Mucosa of gallbladder (tissue), 1 donor: ENCODE measurements at places on chromosomes 5 and 9. TPM values are rescaled to one million over a fixed set of nuclear protein-coding genes. Genes with fewer than 3 reads are reported as not detected.
A peak's percentile ranks its signal among the peaks of the same experiment; 100 is the strongest.

DNA sequence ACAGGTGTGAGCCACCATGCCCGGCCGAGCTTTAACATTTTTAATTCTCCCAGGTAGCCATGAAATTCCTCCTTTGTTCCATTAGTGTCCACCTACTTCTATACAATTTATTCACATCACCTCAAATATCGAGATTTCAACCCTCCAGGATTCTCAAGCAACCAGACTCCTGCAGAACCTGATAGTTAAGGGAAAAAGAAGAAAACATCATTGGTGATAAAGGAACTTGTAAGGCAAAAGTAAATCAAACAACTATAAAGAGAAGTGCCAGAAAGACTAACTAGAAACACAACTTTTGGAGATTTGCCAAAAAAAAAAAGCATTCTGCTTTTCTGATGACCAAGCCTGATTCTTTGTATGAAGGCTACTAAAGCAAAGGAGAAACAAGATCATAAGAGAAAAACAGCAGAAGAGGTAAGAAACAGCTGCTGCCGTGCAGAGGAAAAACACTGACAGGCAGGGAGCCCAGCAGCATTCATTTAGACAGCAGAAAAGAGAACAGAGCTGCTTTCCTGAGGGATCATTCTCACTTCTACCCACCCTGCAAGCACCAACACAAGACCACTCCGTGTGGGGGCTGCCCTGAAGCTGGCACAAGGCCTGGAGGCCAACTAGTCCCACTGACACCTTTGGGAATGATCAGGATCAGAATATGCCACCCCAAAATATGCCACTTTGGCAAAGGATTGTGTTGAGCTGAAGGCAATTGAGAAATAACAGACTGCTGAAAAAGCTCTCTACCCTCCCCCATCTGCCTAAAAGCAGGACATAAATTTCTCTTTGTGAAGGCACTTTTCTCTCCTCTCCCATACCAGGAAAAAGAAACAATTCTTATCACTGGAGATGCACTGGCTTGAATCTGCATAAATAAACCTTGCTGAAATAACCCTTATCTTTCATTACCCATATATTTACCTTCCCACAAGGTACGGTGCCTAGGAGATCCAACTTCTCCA lies 75.1 kb downstream of the ALDH7A1 start:
- DNase-seq: peak; percentile 14

Gene CKMT2
- 61.7 TPM for total RNA-seq

GRCh38 chr9:96505316-96505991 lies 55.5 kb downstream of the HABP4 start:
- DNase-seq: no peak

GRCh38 chr5:146205499-146206202 lies 2.2 kb downstream of the RBM27 start:
- no peak for DNase-seq

DNA sequence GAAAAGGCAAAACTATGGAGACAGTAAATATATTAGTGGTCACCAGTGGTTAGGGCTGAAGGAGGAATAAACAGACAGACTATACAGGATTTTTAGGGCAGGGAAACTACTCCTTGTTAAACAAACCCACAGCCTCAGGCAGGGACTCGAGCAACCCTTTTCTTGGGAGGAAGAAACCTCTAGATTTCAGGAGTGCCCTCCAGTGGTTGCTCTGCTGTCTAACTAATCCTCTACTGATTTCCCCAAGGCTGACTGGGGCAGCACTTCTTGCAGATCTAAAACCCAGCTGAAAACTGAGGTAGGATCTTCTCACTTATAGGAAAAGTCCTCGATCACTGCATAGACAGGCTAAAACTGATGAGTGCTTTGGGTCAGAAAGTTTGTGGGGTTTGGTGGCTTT lies 176.8 kb downstream of the ISOC1 start:
- DNase-seq: no peak

Gene GFI1B
- total RNA-seq: 1.3 TPM

DNA sequence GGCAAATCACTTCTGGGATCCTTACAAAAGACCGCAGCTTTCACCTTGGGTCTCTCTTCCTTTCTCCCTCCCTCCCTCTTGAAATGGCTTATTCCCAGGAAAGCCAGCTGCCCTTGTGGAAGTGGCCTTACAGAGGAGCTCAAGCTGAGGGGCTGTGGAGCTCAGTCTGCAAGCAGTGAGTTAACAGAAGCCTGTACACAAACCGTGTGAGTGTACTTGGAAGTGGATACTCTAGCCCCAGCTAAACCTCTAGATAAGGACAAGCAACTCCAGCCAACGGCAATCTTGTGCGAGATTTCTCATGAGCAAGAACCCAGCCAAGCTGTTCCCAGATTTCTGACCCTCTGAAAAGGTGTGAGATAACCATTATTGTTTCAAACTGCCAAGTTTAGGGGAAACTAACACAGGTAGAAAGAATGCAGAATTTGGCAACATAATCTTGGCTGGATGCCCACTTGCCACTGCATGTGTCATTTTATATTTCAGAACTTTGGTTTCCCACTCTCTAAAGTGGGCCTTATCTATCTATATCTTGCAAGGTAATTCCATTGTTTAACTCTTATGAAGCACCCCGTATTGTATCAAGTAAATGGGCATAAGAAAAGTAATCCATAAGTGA lies 85.6 kb downstream of the CDH18 start:
- DNase-seq: no peak

DNA sequence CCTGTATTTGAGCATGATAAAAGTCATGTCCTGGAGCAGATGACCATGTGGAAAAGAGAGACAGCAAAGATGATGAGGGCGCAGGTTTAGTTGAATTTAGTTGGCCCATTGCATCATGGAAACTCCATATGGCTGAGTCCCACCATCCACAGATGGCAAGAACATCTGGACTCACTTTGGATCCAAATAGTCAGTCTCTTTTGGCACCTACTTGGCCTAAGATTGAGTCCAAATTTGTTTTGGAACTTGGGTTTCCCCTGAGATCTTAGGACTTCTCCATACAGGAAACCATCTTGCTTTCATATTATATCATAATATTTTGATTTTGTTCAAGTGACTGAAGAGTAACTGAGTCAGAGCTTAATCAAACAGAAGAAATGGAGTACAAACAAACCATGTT lies 217.5 kb downstream of the DRD1 start:
- no peak for DNase-seq

Gene SGCD
- 10.6 TPM for total RNA-seq

GRCh38 chr5:141412854-141413539 lies at the start of gene PCDHGA10:
PCDHGA10 (plus strand) TSS chr5:141412987; CDS start chr5:141413176, 189 bp downstream.
- DNase-seq: peak; percentile 44

- DNase-seq: peak; percentile 23
These were observed 16.5 kb upstream of the QRFP start for GRCh38 chr9:130912932-130913598.

DNA sequence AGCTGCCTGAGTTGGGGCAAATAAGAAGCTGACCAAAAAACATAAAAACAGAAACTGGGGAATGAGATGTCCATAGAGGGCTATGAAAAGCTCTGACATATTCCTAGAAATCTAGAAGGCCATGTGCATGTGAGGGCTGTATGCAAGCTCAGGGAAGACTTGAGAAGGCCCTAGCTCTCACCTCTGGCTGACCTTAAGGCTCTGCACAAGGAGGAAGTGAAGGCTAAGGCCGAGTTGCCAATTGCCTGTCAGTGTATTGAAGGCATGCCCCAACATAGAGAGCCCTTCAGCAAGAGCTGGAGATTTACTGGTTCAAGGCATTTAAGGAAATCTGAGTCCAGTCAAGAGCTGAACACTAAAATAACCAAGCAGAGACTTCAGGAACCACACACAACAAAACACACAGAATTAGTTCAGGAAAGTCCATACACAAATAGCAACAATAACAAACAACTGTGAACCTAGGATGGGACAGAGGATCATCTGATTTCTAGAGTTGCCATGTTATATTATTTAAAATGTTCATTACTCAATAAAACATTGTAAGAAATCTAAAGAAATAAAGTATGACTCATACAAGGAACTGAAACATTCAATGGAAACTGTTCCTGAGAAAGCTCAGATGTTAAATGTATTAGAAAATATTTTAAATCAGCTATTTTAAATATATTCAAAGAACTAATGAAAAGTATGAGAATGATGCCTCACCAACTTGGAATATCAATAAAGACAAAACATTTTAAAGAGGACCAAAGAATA lies 161.8 kb downstream of the AUH start:
- no peak for DNase-seq

- DNase-seq: no peak
These were observed 193.5 kb downstream of the RGS3 start for GRCh38 chr9:113656771-113657670.

DNA sequence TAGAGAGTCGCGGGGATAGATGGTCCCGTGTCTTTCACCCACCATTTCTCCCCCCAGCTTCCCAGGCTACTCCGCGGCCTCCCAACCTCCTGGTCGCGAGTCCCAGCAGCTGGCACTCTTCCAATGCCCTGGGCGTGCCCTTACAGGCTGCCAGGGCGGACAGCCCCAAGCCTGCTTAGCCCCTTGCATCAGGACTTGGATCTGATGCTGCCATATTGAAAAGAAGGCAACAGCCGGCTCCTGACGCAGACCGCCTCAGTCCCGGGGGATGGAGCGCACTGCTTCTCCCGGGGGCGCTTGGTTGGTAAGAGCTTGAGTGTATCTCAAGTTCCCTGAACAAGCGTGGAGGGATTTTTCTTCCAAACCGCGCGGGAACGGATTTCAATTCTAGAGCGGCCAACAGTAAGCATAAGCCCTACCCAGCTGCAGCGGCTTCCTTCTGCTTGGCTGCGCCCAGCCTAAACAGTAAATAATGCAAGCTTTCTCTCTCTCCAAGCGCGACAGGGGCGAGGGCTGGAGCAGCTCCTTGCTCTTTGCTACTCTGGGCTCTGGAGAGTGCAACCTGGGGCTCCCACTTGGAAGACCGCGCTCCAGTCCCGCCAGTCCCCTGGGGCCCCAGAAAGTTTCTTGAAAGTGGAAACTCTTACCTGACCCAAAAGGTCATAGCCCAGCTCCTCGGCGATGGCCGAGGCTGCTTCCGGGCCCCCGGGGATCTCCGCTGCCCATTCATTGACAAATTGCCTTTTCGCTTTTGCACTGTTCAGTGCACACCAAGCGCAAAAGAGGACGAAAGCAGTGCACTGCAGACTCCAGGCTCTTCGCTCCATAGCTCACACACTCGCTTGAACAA lies 607 bp downstream of the PCSK1 start:
- DNase-seq: no peak

DNA sequence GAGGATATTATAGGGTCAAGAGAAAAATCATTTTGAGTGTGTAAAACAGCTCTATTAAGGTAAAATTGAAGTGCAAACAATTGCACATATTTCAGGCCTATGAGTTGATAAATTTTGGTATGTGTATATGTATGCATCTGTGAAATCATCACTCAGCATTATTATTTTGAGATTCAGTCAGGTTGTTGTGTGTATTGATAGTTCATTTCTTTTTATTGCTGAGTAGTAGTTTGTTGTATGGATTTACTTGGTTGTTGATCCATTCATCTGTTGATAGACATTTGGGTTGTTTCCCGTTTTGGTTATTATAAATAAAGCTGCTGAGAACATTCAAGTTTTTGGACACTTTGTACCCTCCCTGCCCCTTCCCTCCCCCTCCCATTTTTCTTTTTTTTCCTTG lies 50.3 kb downstream of the RAB24 start:
- no peak for DNase-seq

Gene OR13J1
- not detected for total RNA-seq

Gene F2RL2
- 1.9 TPM for total RNA-seq

- no peak for DNase-seq
These were observed 250.1 kb downstream of the PBX3 start for GRCh38 chr9:125997196-125997823.

Gene CFAP77
- not detected for total RNA-seq

DNA sequence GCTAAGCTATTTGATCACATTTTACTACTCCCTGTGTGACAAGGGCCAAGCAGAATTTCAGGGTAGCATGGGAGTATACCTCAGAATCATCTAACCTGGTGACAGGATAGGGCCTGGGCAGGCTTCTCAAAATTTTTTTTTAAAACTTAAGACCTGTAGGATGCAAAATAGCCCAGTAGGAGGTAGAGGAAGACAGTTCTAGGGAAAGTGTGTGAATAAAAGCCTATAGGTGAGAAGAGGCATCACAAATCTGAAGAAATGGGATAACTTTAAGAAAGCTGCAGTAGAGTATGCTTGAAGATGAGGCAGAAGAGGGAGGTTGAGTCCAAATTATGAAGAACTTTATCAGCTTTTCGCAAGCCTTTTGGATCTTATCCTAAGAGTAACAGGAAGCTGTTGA lies 32.3 kb downstream of the CNTRL start:
- DNase-seq: no peak

GRCh38 chr9:69678843-69679538 lies 6.8 kb upstream of the APBA1 start:
- DNase-seq: no peak
